Islet precursor cell (in vitro differentiated cells): ENCODE measurements at places on chromosomes 7 and 10.

DNA sequence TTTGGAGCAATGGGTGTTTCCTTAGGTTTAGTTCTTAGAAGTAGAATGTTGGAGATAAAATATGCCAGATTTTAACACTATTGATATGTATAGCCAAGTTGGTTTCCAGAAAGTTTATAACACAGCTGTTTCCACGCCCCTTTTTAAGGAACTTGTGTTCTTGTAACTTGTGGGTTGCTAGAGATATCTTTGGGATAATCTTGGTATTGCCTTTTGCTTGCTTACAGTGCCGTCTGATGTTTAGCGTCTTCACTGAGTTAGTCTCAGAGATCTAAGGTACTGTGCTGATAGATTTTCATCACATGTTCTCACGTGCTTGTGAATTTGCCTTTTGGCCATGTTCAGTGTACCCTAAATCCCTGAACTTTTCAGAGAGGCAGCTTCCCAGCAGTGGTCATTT is 12.4 kb downstream of the TMEM248 start:
- no peak for DNase-seq

DNA sequence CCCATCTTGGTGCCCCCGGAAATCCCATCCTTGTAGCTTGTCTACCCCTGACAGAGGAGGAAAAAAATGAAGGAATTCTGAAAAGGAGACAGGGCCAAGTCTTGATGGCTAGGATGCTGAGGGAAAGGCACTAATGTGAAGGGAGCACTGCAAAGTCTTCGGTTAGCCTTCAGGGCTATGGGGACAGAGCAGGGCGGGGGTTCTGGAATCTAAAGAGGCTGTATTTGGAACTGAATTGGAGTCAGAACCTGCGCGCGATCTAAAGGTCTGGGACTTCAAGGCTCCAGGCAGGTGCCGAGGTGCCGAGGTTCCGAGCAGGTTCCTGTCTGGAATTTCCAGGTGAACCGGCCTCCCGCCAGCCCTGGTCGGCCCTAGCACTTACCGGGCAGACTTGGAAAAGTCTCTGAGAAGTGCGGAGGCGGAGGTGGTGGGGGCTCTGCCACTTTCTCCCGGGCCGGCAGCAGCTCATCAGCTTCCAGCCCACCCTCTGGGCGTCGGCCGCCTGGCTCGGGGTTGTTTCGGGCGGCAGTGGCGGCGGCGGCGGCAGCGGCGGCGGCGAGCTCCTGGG is 781 bp downstream of the GBX1 start:
- peak; percentile 59 for DNase-seq

GRCh38 chr7:149397470-149398043 is 63.3 kb downstream of the ZNF777 start:
- no peak for DNase-seq

DNA sequence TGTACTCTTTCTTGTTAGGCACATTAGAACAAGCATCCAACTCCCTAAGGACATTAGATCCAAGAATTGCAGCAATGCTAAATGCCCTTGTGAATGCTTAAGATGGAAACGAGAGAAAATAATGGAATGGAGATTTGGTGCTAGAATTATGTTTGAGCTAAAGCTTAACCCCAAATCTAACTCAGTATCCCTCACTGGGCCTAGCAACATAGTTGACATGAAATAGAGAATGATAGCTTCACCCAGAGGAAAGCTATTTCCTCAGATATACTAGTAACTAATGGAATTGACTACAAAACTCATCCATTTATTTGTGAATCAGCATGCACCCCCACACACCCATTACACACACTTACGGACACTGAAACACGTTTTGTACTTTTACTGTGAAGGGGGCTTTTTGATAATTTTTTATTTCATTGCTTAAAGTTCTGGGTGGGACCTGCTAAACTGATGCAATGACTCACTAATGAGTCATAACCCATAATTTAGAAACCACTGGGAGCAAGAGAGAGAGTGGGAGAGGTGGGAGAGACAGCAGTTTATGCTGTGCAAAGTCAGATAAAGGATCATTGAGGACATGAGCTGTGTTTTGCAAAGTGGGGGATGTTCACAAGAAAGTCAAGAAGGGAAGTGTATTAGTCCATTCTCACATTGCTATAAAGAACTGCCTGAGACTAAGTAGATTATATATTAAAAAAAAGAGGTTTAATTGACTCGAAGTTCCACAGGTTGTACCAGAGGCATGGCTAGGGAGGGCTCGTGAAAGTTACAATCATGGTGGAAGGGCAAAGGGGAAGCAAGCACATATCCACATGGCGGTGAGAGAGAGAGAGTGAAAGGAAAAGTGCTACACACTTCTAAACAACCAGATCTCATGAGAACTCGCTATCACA is 382.7 kb downstream of the SFMBT2 start:
- DNase-seq: no peak

DNA sequence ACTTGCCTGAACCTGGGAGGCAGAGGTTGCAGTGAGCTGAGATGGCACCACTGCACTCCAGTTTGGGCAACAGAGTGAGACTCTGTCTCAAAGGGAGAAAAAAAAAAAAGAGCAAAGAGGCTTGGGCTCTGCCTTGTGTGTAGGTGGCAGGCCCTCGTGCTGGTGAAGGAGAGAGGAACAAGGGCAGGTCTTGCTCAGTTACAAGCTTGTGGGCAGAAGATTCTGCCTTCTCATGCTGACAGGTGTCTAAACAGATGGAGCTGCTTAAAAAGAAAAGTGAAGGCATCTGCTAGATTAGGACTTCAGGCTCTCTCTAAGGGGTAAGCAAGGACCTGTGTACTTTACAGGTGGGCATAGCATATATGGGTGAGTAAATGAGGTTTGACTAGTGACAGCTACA is 65.5 kb upstream of the TRIM8 start:
- no peak for DNase-seq

DNA sequence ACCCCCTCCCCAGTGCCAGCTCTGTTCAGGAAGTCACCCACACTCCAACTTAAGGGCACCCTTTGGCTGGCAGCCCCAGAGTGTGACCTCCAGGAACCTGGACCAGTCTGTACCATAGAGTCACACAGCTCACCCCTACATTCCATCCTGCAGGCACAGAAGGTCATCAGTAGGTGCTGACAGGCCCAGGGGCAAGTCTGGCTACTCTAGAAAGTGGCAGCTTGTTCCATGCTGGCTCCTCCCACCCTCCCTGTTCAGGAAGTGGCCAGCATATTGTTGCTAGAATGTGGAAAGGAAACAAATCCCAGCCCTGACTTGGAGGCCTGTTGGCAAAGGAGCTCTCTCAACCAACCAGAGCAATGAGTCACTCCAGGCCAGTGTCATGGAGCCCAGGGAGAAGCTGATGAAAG is 3.2 kb upstream of the NCOA4 start:
- DNase-seq: peak; percentile 93

DNA sequence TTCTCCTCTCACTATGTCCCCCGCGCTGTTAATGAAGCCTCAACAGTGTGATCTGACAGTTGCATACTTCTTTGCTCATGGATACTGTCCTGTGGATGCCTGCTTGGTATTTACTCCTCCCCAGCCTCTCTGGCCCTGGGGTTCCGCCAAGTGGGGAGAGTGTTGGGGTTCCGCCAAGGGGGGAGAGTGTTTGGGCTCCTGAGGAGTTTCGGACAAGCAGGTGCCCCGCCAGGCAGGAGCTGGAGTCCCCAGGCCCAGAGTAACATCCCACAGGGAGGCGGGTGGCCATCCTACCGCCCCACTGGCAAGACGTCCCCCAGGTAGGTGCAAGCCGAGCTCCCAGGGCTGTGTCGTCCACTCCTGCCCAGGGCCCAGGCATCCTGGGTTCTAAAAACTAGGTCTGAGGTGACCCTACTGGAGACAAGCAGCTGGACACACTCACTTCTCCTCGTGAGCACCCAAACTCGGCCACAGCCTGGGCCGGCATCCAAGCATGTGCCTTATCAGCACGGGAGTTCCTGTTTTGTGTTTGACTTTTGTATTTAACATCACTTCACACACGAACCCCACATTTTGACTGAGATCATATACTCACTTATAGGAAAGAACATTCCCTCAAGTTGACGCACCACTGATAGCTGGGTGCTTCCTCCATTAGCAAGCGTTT is 34.2 kb downstream of the CAMK2B start:
- DNase-seq: peak; percentile 32

DNA sequence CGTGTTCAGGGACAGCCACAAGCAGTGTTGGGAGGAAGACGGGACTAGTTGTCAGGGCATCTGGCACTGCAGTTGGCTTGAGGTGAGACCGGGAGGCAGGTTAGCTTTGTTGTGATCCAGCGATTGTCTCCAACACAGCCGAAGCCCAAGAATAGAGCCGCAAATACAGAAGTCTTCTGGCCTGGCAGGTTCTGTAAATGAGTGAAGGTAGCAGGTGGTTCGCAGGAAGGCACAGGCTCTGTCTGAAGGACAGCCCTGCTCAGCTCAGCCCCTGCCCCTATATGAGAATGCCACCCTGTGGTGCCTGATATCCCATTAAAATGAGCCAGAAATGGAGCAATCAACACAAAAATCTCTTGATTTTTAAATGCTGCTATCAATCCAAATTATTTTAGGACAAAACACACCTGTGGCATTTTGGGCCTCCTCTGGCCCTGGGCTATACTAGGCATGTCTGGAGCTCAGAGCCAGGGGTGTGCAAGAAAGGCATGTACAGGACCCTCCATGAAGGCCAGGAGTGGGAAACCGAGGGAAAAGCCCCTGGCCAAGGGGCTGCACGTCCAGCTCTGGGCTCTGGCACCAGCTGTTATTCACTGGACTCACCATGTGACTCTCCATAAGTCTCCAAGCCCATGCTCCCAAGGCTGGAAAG is 11.2 kb upstream of the C10orf71 start:
- peak; percentile 17 for DNase-seq

- no peak for DNase-seq
Observed at GRCh38 chr10:120262857-120263547, 194.0 kb upstream of the PLPP4 start.

- peak; percentile 57 for DNase-seq
Observed at GRCh38 chr10:5618829-5619228, 47.6 kb downstream of the ASB13 start.

DNA sequence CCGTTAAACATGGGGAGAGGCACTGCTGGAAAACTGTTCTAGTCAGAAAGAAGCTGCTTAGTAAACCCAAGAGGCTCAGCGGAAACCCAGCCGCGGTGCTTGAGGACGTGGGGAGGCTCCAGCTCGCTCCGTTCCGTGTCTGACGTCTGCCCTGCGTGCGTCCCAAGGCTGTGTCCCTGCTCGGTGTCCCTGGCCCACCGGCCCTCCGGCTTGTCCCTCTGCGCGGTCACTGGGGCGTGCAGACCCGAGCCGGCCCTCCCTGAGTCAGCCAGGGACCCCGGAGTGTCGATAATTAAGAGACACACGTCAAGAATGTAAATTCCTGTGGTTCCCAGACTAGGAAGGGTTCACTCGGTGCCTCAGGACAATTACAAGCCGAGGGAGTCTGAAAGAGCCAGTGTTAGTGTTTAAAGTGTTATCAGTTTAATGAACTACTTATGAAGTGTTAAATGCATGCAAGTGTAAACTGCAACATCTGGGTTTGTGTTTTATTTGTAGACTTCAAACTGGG is 98.9 kb downstream of the WDR11 start:
- peak; percentile 94 for DNase-seq

DNA sequence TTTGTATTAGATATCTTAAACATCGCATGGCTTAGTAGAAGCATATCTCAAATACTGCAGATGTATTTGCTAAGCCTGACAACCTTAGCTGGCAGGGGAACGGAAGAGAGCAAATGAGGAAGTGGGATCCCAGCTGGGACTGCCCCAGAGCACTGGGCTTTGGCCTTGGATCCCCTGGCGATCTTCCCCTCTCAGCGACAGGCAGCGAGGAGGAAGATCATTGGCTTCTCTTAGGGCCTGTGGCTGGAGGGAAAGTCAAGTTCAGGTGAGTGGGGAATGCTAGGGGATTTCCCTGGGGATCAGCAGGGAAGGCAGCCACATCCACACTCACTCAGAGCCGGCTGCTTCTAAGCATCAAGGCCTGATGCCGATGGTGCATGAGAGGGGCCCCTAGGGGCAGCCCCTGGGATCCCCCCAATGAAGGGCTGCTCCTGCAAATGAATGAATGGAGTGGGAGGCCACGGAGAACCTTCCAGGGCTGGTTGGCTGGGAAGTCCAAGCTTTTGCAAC is 42.0 kb downstream of the LYZL2 start:
- no peak for DNase-seq

GRCh38 chr7:24050991-24051560 is 232.9 kb upstream of the NPY start:
- DNase-seq: no peak

- no peak for DNase-seq
Observed at GRCh38 chr7:117346161-117346560, 23.3 kb upstream of the WNT2 start.

DNA sequence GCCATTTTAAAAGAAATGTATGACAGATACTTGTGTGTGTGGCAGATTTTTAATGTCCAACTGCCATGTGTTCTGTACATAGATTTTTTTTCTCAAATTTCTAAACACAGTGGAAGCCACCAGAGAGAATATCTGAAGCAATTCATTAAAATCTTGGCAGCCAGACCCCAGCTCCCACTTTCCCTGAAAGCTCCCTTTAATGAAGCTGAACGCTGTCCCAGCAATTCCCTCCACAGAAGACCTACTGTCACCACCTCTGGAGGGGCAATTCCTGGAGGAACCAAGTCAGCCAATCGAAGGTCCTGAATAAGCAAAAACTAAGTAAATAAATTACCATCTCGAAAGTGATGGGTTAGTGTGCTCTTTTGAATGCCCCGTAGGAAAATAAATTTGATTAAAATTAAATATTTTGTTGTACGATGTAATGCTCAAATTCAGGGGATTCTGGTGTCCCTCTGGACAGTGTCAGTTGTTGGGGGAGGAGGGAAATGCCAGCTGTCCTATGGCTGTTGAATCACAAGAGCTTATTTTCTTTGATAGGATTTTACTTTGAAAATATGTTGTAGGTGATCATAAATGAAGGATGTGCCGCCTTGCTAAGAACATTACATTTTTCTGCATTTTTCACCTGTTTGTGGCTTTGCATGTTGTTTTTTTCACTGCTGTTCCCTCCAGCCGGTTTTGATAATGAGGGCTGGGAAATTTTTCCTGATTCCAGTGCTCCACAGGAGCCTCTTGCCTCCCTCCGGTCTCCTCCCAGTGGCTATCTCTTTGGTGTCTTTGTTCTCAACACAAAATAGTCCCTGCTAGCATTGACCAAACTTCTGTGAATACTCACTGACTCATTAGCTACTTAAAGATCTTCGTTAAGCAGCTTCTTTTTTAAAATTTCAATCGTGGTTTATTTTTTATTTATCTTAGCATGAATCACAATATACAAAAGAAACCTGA is 9.2 kb upstream of the GSAP start:
- peak; percentile 82 for DNase-seq

DNA sequence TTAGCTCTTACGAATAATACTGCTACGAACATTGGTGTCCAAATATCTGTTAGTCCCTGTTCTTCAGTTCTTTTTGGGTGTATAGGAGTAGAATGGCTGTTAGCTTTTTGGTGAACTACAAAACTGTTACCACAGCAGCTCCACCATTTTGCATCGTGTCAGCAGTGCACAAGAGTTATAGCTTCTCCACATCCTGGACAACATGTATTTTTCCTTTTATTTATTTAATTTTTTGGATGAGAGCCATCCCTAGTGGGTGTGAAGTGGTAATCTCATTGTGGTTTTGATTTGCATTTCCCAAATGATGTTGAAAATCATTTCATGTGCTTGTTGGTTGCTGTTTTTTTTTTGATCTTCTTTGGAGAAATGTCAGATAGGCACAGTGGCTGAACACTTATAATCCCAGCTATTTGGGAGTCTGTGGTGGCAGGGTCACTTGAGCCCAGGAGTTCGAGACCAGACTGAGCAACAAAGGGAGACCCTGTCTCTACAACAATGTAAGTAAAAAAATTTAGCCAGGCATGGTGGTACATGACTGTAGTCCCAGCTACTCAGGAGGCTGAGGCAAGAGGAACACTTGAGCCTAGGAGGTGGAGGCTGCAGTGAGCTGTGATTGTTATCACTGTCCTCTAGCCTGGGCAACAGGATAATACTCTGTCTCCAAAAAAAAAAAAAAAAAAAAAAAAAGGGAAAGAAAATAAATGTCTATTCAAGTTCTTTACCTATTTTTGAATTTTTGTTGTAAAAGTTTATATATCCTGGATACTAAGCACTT is 31.7 kb downstream of the TRIM24 start:
- no peak for DNase-seq
